ENCODE measurements at places on chromosomes 4 and X.

DNA sequence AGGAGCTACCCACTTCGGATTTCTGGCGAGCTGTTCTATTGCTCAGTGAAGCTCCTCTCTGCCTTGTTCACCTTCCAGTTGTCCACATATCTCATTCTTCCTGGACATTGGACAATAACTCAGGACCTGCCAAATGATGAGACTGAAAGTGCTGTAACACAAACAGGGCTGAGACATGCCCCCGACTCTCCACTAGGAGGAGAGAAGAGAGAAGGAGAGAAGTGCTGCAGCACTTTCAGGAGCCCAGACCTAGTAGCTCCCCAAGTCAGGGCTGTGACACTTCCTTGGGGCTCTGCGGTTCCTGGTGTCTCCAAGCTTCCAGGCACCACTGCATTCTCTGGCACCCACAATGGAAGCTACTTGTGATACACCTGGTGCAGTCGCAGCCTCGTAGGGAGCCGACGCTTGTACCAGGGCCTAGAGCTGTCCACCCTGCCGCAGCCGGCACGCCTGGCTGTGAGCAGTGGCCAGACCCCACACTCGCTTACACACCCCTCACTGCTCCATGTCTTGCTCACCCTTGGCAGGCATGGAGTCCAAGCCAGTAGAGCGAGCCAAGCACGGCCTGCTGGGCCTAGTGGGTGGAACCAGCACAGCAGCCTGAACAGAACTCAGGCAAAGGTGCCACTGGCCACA, 234.9 kb downstream of the TECRL start:
- no peak for DNase-seq

- no peak for DNase-seq
Observed at GRCh38 chrX:103151799-103152198, 58.9 kb upstream of the NXF3 start.

- no peak for DNase-seq
Observed at GRCh38 chrX:47390780-47391179, 20.4 kb downstream of the ZNF157 start.

DNA sequence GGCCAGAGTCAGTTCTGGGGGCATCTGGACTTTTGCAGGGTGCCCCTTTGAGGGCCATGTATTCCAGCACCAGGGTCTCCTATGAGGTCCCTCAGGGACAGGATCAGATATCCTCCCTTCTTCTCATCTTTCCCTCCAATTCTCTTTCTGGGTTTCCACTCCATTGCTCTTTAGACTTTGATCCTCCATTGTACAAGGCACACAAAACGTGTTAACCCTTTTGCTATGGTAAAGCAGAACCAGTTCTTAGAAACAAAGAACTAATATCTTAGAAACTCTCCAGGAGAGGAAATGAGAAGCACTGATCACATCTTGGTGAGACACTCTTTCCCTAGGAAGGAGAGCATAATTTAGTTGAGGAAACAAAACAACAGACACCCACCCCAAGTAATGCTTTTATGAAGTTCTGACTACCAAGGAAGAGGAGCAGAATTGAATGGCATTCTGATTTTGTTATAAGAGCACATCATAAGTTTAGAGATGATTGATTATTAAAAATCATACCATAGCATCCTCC, 200.7 kb upstream of the NPY2R start:
- no peak for DNase-seq

- no peak for DNase-seq
Observed at GRCh38 chr4:64712590-64712989, 303.3 kb upstream of the TECRL start.

DNA sequence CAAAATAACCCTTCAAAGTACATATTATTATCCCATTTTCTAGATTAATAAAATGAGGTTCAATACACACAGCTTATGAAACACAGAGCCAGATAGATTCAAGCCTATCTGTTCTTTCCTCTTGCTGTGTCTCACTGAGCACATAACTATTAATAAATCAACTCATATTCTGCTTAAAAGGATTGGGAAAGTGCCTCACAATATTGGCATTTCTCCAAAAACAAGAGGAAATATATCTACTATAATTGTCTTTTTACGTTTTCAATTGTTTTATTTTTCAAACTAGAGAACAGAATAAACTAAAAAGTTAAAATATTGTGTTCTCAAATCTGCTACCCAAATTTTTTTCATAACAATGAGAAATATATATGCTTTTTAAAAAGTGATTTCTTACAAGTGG, 15.8 kb downstream of the DCHS2 start:
- no peak for DNase-seq

GRCh38 chrX:130915302-130915701, 12.3 kb upstream of the ENOX2 start:
- DNase-seq, result no peak

GRCh38 chr4:146927695-146928094, 18.0 kb downstream of the TTC29 start:
- DNase-seq, result no peak

DNA sequence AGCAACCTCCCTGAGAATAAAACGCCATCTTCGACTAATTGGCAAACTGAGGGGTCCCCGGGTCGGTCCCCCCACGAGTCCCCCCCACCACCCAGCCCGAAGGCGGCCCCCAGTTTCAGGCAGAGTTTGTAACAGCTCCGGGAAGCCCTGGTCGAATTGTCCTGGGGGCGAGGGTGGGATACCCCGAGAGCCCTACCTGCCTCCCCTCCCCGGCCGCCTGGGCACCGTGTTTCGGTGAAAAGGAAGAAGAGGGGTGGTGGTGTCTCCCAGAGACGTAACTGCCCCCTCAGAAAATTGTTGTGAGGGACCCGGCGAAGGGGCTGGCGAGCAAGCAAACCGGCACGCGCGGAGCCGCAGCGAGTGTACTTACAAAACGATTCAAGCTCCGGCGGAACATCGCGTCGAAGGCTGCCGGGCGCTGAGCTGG, 1.2 kb downstream of the ATP11C start:
- DNase-seq, result no peak

- no peak for DNase-seq
Observed at GRCh38 chrX:131783555-131784308, 239.4 kb upstream of the STK26 start.

DNA sequence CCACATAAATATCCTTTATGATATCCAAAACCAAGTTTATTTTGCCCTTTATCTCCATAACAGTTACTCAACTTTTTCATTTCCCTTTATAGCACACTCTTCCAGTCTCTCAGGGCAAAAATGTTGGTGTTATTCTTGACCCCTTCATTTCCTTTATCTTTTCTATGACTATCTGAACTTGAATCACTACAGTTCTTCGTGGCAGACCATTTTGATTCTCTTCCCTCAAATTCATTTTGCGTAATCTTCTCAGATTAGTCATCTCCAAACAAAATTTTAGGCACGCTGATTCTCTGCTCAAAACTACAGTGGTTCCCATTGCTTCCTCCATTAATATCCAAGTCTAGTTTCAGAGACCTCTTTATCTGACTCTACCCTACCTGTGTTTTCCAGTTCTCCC, 26.1 kb downstream of the RUFY3 start:
- DNase-seq, result no peak

- no peak for DNase-seq
Observed at GRCh38 chr4:9704551-9705332, 76.7 kb upstream of the DRD5 start.

DNA sequence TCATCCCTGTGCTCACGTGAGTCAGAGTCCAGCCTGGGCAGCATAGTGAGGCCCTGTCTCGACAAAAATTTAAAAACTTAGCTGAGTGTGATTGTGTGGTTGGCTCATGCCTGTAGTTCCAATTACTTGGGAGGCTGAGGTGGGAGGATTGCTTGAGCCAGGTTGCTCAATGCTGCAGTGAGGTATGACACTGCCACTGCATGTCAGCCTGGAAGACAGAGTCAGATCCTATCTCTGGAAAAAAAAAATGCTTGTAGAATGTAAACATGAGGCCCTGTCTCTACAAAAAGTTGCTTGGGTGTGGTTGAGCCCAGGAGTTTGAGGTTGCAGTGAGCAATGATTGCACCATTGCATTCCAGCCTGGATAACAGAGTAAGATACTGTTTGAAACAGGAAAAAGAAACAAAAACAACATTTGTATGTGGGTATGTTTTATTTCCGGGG, 11.3 kb upstream of the YTHDC1 start:
- no peak for DNase-seq

GRCh38 chrX:43627147-43627546, 29.0 kb upstream of the MAOA start:
- no peak for DNase-seq

GRCh38 chrX:74133156-74133796, 170.7 kb upstream of the ZCCHC13 start:
- no peak for DNase-seq

GRCh38 chrX:31580227-31580626, 508.4 kb upstream of the FTHL17 start:
- no peak for DNase-seq

GRCh38 chr4:147985376-147985775, 253.5 kb downstream of the ARHGAP10 start:
- no peak for DNase-seq

DNA sequence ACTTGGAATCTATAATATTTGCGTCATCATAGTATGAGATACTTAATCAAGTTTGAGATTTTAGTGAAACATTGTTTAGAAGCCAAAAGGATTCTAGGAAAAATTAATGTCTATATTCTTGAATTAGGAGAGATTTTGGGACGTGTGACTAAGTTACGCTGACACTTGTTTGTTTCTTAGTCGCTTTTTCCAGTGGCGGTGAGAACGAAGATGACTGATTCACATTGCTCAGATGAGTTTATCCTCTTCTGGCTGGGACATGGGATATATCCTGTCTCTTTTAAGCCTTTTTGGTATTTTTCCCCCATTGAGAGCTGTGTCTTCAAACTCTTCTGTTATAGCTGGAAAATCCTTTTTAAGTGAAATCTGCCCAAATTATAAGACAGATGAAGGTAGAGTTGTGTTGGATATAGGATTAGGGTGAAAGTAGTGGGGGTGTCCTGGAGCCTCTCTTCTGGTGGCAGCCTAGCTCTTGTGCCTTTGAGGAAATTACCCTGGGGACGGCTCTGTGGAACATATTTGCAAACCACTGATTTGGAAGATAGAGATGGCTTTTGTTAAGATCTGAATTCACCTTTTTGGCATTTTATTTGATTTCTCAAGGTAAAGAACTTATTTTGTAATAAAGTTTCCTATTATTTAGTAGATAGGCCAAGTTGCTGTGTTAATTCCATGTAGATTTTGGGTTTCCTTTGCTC, 49.7 kb downstream of the HTT start:
- DNase-seq, result no peak

DNA sequence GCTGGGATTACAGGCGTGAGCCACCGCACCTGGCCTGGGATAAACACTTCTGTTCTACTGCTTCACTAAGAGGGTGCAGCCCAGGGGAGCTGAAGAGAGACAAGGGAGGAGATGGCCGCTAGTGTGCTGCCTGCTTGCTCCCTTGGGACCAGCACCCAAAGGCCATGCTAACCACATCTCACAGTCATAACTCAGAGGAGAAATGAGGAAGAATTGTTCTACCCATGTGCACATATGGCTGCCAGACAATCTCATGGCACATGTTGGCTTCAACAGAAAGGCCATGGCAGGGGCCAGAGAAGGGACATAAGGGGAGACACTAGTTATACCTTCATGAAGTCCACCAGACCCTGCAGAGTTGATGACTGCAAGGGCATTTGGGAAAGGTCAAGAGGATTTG, 22.4 kb downstream of the CLDN22 start:
- no peak for DNase-seq

GRCh38 chr4:61630548-61630947, 430.4 kb downstream of the ADGRL3 start:
- no peak for DNase-seq

DNA sequence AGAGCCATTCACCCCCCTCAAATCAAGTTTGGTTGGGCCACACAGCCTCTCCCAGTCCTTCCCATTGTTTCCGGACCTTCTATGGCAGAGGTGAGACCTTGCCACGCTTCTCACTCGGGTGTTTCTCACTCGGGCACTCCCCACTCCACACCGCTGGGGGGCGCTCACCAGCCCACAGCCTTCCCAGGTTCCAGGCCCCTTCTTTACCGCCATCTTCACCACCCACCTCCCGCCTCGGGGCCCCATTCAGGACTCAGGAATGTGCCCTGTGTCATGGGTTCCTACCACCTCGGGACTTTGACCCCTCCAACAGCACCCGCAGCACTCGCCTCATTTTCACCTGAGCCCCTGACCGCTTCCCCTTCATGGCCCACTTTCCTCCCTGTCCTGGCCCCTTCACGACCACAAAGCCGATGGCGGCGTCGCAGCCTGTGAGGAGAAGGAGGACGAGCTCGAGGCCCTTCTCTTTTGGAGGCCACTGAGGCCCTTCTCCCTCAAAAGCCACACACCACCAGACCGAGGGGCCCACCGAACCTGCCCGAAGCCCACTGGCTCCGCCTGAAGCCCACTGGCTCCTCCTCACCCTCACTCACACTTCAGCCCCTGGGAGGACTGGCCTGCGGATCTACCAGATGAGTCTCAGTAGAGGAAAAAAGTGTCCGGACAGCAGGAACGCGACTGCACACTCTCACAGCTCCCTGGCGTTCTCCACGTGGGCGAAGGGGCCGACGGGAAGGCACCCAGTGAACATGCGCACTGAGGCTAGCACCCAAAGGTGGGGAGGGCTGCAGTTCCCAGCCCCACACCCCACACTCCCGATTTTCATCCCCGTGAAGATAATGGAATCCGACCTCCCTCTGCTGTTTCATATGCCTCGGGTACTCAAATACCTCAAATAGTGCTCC, at the start of gene PAGE1:
Gene PAGE1, minus strand, starts transcription at position 709 of the 905 bp plus-strand sequence. CDS start 1,214 bp downstream, outside the sequence.
- no peak for DNase-seq

DNA sequence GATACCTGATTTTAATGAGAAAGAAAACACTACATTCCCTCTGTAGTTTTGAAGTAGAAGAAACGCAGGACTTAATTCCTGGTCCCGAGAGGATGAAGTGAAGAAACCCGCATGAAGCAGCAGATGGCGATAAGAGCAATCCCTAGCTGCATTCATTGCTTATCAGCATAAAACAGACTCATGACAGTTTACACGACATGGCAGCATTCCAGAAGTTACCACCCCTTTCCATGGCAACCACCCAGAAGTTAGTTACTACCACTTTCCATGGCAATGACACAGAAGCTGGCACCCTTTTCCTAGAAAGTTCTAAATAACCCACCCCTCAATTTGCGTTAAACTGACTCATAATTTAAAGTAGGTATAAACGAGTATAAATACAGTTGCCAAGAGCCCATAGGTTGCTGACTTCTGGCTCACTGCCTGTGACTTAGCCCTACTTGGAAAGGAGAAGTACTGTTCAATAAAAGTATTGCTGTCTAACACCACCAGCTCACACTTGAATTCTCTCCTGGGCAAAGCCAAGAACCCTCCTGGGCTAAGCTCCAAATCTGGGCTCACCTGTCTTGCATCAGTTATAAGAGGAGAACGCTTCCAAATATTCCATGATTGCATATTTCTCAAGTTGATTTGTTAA, 5.5 kb upstream of the XAGE2 start:
- DNase-seq, result no peak

DNA sequence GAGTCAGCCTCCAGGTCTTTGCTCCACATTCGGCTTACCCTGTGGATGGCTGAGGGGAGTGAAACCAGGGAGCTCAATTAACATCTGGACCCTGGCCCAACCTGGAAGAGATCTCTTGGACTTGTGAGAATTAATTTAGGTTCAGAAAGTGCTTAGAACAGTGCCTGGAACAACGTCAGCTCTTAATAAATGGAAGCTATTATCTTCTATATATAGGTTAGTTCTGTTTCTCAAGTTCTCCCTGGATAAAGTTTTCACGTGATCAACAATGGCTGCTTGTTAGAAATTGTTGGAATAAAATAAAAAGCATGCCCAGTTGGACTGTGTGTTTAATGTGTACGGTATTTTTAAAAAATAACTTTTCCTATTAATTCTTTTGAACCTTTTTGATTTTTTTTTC, 80.8 kb downstream of the TRIML1 start:
- DNase-seq, result no peak

- DNase-seq, result no peak
Observed at GRCh38 chr4:124866301-124866700, 153.8 kb upstream of the ANKRD50 start.

GRCh38 chr4:36737691-36738090, 456.3 kb downstream of the DTHD1 start:
- no peak for DNase-seq
